ENCODE measurements at places on chromosomes 4 and X. TPM values are rescaled to one million over a fixed set of nuclear protein-coding genes. Genes with fewer than 3 reads are reported as not detected.

GRCh38 chr4:57039345-57039744, 60.6 kb downstream of the POLR2B start:
- no peak overlapping the region for H3K27ac ChIP-seq
- peaks cover 12% of the 10 kb centered on the region for H3K4me1 ChIP-seq
- peaks cover 9% of the 10 kb centered on the region for H3K27me3 ChIP-seq
- no peak for DNase-seq

DNA sequence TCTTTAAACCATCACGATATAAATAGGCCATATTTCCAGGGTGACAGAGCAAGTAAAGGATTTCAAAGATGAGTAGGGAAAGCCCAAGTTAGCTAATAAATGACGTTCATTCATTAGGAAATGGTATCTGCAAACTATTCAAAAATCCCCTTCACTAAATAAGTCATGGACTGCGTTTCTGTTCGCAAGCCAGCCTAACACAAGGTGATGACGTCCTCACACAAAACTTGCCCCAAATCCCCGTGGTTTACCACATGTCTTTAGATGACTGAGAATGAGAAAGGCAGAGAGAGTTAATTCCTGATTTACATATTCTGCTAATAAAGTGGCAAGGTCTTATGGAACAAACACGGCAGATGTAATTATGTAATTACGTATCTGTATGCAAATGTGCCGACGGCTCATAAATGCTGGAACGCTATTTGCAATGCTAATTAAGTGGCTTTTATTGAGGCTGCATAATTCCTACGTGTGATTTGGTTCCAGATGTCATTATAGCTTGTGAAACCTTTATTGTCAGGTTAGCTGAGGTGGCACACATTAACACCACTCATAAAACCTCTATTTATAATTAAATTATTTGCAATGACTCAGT, 437.7 kb upstream of the FRG1 start:
- no peaks in the 10 kb centered on the region for H3K36me3 ChIP-seq
- H3K27me3 ChIP-seq, result no peaks in the 10 kb centered on the region
- no peak overlapping the region for H3K4me3 ChIP-seq
- DNase-seq, result no peak
- H3K27ac ChIP-seq, result no peak overlapping the region

GRCh38 chrX:108163333-108164082, 71.9 kb downstream of the ATG4A start:
- no peak overlapping the region for H3K4me3 ChIP-seq
- H3K27me3 ChIP-seq, result no peaks in the 10 kb centered on the region
- H3K27ac ChIP-seq, result peak overlapping the region; percentile 50
- no peak for DNase-seq

DNA sequence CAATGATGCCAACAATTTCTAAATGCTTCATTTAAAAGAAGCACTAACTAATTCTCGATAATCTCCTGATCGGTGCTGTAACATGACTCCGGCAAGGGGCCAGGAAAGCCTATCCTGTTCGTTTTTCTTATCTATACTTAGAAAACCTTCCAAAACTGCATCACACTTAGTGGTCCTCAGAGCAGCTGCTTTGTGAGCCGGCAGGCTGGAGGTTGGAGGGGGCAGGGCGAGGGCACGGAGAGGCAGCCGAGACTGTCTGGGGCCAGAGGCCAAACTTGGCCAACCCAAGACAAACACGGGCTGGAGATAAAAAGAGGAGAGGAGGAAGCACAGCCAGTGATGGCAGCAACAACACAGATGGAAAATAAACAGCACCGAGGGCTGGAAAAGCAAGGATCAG, 455.7 kb downstream of the BCOR start:
- H3K4me3 ChIP-seq, result no peak overlapping the region
- DNase-seq, result no peak
- peaks cover 23% of the 10 kb centered on the region for H3K4me1 ChIP-seq
- H3K27me3 ChIP-seq, result no peaks in the 10 kb centered on the region
- peak overlapping the region; percentile 5 for H3K27ac ChIP-seq

GRCh38 chr4:120672076-120672475, 250.4 kb downstream of the PRDM5 start:
- no peak overlapping the region for H3K4me3 ChIP-seq
- DNase-seq, result no peak
- no peaks in the 10 kb centered on the region for H3K4me1 ChIP-seq
- peak overlapping the region; percentile 49 for H3K27ac ChIP-seq
- H3K27me3 ChIP-seq, result no peaks in the 10 kb centered on the region

GRCh38 chr4:48698029-48698971, 81.8 kb downstream of the FRYL start:
- H3K27ac ChIP-seq, result no peak overlapping the region
- peaks cover 12% of the 10 kb centered on the region for H3K4me1 ChIP-seq
- peaks cover 4% of the 10 kb centered on the region for H3K36me3 ChIP-seq
- DNase-seq, result no peak
- no peaks in the 10 kb centered on the region for H3K27me3 ChIP-seq

DNA sequence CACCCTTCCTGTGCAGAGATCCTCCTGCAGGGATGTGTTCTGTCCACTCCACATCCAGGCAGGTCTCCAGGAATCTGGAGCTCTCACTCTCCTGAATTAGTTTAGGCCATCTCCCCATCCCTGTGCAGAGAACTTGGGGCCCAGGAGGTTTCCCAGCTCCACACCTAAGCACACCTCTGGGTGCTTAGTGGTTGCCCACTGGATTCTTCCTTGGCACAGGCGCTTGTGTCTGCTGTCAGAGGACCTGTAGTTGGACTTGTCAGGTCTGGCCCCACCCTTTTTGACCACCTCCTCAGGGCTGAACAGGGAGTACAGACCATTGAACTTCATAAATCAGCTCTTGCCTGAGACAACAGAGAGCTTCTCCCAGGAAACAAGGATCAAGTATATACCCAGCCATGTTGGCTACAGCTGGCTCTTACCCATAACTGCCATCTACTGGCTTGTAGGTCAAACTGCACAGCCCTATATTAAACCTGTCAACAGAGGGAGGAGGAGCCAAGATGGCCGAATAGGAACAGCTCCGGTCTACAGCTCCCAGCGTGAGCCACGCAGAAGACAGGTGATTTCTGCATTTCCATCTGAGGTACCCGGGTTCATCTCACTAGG, 275.5 kb downstream of the PPARGC1A start:
- H3K4me3 ChIP-seq, result no peak overlapping the region
- H3K36me3 ChIP-seq, result no peaks in the 10 kb centered on the region
- no peaks in the 10 kb centered on the region for H3K4me1 ChIP-seq
- DNase-seq, result no peak
- H3K27ac ChIP-seq, result no peak overlapping the region

DNA sequence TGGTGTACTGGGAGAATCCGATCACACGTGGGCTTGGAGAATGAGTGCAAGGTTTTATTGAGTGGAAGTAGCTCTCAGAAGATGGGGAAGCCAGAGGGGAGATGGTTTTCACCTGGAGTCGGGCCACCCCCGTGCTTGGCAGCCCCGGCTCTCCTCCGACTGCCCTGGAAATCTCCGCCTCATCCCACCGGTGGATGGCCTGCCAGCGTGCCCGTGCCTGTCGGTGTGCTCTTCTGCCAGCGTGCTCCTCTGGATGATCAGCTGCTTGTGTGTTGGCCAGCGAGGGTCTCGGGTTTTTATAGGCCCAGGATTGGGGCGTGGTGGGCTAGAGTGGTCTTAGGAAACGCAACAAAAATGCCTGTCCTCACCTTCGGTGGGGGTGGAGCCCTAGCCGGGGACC, 368.0 kb downstream of the FAT4 start:
- no peaks in the 10 kb centered on the region for H3K27me3 ChIP-seq
- H3K4me3 ChIP-seq, result no peak overlapping the region
- peaks cover 3% of the 10 kb centered on the region for H3K4me1 ChIP-seq
- H3K27ac ChIP-seq, result no peak overlapping the region
- no peak for DNase-seq
- no peaks in the 10 kb centered on the region for H3K36me3 ChIP-seq

DNA sequence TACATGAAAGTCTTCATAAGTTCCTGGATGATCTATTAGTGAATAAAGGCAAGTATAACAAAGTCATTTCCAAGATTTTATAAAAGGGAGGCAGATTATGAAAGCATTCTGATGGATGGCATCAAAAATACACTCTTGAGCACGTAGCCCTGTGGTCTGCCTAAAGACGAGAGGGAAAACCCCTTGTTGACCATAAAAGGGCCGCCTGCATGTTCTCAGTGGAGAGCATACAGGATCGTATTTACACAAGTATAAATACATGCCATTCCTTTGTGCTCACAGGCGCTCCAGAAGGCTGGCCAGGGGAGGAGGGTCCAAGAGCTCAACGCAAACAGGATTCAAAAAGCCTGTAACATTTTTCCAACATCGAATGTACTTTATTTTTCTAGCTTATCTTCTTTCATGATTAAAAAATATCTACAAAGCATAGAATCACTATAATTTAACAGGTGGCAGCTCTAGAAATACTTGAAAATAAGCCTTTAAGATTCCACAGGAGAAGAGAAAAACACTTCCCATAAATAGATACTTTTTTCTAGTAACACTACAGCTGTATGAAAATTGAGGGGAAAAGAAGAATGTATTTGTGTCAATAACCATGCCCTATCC, 29.6 kb downstream of the PDGFC start:
- peaks cover 52% of the 10 kb centered on the region for H3K4me1 ChIP-seq
- H3K4me3 ChIP-seq, result peak overlapping the region; percentile 51
- DNase-seq, result peak; percentile 31
- H3K36me3 ChIP-seq, result no peaks in the 10 kb centered on the region
- H3K27ac ChIP-seq, result peak overlapping the region; percentile 98

DNA sequence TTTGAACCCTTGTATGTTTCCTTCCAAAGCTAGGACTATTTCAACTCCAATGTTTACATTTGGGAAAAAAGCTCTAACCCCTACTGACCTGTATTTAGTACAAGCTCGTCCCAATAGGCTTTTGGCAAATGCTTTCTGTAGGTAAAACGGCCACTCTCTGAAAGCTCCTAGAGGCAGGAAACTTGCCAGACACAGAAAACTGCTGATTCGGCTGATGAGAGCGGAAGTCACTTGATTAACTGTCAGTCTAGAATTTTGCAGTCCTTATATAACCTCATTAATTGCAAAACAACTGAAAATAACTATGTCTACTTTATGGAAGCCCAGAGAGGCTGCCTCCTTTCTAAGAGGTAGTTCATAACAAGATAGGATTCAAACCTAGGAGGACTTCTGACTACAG, 108.1 kb downstream of the TSPAN7 start:
- no peaks in the 10 kb centered on the region for H3K4me1 ChIP-seq
- no peak overlapping the region for H3K27ac ChIP-seq
- H3K4me3 ChIP-seq, result no peak overlapping the region
- H3K27me3 ChIP-seq, result no peaks in the 10 kb centered on the region

DNA sequence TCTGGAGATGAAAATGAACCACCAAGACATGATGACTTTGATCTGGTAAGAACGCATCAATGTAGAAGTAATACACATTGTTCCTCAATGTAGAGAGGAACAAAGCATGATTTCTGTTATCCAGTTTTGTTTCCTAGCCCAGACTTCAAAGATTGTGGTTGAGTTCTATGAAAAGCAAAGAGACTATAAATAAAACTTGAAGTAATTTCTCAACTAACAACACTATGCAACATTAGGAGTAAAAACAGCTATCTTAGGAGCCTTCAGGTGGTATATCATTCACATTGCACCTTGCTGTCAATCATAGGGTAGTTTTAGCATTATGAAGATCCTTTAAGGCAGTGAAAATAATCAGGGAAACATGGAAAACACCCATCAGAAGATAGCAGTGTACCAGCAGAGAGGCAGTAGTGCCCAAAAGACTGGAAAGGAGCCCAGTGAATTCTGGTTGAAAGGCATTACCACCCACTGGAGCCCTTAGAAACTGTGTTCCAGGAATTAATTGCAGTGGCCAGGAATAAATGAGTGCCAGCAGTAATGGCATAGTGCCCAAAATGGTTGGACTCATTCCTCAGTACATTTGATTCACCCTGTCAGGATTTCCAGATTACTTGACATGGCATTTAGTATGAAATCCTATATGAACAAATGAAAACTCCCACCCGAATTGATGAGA, 300.7 kb upstream of the CXXC4 start:
- H3K4me3 ChIP-seq, result no peak overlapping the region
- no peaks in the 10 kb centered on the region for H3K36me3 ChIP-seq
- H3K27me3 ChIP-seq, result no peaks in the 10 kb centered on the region
- H3K4me1 ChIP-seq, result no peaks in the 10 kb centered on the region
- no peak for DNase-seq

DNA sequence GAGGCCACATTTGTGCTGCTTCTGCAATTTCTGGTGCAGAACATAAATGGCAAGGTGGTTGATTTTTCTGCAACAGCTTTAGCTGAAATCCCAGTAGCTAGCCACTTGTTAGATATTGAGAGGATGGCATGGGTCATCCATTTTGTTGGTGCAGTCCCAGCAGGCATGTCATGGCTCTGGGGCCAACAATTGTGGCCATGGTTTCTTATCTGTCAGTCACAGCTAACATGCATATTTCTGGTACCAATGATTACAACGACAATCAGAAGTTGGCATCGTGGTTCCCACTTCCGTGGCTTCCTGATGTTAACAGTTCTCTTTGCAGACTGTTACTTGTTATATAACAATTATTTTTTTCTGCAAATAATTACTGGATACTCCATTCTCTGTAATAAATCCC, 42.8 kb upstream of the PRKG2 start:
- H3K4me1 ChIP-seq, result peaks cover 11% of the 10 kb centered on the region
- no peaks in the 10 kb centered on the region for H3K36me3 ChIP-seq
- H3K27ac ChIP-seq, result no peak overlapping the region
- no peaks in the 10 kb centered on the region for H3K27me3 ChIP-seq

Gene NDUFA1
- 57.7 TPM for total RNA-seq

Gene LRAT
- total RNA-seq, result 22.6 TPM

Gene AFF1
- total RNA-seq, result 89.3 TPM

Gene SLIT2
- 11.6 TPM for total RNA-seq

Gene NUP62CL
- 16.0 TPM for total RNA-seq

Gene P2RY4
- not detected for total RNA-seq

Gene GPR34
- total RNA-seq, result not detected

Gene SLC9A7
- 11.1 TPM for total RNA-seq

Data from progenitor cell of endocrine pancreas (in vitro differentiated cells).